Hematopoietic multipotent progenitor cell treated with erythropoietin and hydrocortisone succinate and interleukin-3 and kit ligand, for 6 days (in vitro differentiated cells): ENCODE measurements at places on chromosomes 7 and 10.

DNA sequence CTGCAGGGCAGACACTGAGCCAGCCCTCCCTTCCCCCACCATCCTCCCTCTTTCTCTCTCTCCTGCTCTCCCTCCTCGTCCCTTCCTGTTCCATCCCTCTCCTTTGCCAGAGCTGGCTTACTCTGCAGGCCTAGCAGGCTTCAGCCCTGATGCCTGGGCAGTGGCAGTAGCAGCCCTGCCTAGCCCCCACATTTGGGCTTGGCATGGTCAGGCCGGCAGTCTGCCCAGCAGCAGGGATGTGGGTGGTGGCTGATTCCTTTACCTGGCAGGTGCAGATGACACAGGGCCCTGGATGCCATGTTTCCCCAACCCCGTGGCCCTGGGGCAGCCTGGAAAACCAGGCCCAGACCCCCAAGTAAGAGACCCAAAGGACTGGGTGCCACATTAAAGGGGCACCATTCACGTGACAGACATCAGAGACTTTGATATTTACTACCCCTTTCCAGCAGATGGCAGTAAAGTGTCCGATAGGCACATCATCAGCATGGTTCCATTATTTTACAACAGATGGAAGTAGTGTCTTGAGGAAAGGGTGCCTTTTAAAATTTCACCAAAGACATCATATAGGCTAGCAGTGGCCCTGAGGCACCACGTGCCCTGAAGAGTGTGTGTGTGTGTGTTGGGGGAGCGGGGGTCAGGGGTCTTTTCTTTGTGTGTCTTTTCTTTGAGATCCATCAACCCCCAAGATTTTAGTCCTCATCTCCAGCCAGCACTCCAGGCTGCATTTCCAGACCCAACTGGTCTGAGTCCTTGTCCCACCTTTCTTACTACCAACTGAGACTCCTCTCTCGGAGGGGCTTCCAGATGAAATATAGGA, 5.9 kb downstream of the KCP start:
- peak; percentile 89 for DNase-seq

GRCh38 chr10:125137601-125138438, 22.5 kb downstream of the CTBP2 start:
- no peak for DNase-seq

DNA sequence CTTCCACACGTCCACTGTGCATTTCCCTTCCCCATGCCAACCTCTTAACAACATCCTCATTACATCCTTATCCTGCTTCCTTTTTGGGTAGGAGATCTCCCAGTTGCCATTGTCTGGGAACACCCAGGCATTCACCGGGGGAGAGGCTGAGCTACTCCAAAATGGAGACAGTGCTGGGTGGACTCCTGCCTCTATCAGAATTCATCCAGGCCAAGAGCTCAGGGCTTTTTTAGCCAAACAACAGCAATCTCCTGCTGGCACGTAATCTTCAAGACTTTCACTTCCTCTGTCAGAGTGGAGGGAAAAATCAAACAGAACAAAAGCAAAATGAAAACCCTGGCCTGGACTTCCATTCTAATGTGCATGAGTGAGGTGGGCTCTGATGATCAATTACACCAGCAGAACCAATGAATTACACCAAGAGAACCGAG, 245.0 kb downstream of the PRPF18 start:
- DNase-seq: no peak

DNA sequence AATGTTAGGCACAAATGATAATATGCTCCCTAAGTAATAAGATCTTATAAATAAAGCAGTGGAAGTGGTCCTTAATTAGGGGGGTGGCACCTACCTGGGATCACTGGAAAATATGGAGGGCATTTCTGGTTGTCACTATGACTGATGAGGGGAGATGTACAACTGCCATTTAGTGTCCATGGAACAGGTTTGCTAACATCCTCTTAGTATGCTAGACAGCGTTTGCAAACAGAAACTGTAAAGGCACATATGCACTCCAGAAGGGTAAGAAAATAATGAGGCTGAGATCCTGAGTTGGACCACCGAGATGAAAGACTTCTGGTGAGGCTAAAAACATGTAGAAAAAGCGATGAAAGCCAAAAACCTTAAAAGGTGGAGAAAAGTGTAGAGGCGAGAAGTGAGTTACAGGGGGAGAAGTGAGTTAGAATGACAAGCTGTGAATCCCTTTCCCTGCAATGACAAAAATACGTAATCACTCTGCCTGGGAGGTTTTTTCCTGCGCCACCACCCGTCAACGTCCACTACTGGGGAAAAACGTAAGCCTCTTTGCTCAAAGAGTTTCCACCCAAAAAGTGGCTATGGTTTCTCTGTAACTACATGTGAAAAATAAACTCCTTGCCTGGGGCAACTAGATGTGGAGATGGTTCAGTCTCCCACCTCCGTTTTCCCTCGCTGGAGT, 767 bp downstream of the KRIT1 start:
- peak; percentile 63 for DNase-seq

- DNase-seq: peak; percentile 13
Measured at GRCh38 chr7:118870187-118870586, 645.7 kb downstream of the ANKRD7 start.

GRCh38 chr7:101626758-101627157, 2.3 kb downstream of the MYL10 start:
- no peak for DNase-seq

DNA sequence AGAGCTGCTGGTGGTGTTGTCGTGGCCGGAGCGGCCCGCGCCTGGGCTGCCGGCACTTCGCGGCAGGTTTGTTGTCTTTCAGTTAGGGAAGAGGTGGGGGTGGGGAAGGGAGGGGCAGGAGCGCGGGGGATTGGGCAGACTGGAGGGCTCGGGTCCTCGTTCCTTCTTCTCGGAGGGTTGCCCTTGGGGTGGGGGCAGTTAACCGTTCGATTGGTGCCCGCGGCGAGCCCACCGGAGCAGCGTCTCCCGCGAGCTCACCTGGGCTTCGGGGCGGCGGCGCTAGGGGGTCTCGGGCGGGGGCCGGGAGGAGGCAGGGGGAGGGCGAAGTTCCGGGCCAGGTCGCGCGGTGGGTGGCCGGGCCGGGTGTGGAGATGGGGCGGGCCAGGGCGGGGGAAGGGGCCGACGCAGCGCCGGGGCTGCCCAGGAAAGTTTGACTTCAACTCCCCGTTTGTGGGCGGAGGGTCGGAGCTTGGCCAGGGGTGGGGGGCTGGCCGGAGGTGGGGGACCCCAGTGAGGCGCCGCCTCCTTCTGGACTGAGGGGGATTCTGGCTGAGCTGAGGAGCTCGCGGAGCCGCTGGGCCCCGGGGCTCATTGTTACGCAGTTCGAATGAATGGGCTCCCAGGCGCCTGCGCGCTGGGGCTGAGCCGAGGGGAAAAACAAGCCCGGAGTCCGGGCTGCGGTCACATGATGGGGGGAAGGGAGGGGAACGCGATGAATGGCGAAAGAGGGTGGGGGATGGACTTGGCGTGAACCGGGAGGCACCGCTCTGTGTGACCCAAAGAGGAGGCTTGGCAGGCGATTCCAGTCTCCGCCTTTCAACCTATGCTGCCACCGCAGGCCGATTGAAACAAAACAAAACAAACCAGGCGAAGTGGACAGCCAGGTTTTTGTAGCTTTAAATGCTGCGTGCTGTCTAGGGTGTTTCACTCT, 582 bp downstream of the HBP1 start:
- peak; percentile 99 for DNase-seq

DNA sequence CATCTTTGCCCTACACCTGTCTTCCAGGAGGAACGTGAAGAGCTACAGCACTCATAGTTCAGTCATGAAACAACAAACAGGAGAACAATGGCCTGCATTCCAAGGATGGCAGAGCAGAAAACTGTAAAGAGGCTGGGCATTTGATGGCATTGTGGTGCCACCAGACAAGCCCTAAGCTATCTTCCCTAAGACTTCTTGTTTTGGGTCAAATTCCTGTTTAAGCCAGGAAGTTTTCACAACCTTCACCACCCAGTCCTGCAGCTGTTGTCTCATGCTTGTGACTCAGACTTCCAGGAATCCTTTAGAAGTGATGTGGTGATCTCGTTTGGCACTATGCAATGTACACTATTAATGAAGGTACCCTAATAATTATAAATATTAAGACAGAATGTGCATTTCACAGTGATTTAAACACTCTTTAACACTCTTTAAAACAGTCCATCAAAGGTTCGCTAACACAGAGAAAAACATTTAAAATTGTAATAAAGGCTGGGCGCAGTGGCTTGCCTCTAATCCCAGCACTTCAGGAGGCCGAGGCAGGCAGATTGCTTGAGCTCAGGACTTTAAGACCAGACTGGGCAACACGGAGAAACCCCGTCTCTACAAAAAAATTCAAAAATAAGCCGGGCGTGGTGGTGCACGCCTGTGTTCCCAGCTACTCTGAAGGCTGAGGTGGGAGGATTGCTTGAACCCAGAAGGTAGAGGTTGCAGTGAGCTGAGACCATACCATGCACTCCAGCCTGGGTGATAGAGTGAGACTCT, 2.7 kb upstream of the HERPUD2 start:
- no peak for DNase-seq

GRCh38 chr10:113651898-113652297, 11.9 kb downstream of the NRAP start:
- no peak for DNase-seq

DNA sequence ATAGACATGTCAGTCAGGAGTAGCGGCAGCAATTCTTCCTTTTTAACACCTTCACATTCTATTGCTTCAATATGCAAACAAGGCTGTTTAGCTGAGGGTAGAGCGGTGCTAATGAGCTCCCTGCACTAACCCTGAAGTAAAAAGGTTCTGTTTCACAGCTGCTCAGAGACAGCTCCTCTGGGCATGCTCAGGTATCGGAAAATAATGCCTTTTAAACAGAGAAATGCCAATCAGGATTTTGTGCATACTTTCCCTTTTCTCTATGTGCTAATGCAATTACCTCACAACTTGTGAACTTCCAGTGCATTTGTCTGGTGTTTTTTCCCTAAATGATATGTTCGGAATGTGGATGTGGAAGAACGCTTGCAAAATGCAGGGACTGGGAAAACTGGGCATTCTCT, 307.7 kb upstream of the FZD8 start:
- DNase-seq: no peak

- no peak for DNase-seq
Measured at GRCh38 chr7:135728136-135728669, at the start of gene SLC13A4. TSS of gene SLC13A4 (minus strand) at chr7:135728186. CDS start at chr7:135727496, 690 bp downstream.

DNA sequence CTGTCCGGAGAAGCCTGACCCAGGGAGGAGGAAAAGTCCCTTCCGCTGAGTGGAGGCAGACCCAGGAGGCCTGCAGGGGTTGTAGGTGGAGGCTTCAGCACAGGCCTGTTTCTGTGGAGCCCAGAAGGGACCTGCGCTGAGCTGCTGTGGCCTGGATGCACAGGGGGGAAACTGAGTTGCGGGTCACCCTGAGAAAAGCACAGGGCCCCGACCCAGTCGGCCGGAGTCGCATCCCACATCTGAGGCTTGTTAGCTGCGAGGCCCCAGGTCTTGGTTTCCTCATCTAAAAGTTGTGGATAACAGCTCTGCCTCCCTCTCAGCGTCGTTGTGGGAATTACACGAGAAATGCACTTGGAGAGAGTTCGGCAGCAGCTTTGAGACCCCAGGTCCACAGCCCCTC, 76.4 kb downstream of the GOLGA7B start:
- no peak for DNase-seq

DNA sequence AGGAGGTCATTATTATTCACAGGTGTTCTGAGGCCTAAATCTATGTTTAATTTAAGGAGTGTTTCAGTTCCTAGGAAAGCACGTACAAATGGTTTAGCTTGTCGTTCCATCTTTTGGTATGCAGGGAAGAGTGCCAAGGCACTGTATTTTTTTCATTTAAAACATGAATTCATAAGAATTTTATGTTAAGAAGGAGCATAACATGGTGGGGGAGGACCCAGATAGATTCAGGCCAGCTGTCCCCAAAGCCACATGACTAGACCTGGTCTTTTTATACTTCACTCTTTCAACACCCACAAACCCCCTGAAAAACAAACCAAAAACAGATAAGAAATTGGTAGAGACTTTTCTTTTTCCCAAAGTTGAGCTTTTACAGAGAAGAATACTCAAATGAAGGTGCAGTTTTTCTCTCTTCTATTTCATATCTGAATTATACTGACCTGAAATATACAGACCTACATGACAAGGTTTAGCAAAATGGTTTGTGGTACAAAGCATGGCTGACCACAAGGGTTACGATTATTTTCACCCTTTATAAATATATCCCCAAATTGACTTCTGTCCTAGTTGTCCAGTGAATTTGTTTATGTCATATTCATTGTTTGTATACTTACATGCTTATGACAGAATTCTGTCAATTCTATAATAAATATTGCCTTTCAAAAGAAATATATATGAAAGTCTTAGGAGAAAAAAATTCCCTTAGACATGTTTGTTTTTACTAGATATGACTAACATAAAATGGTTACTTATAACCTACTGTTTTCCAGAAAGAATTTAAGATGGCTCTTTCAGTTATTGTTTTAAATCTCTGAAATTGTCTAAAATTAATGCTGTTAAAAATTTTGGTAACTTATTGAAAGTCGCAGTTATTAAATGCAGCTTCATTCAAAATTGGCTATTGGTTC, 71.3 kb downstream of the AP3M1 start:
- no peak for DNase-seq

GRCh38 chr10:80156216-80156615, 23.7 kb downstream of the PLAC9 start:
- no peak for DNase-seq

- DNase-seq: no peak
Measured at GRCh38 chr7:32273297-32273696, 203.1 kb upstream of the PDE1C start.

DNA sequence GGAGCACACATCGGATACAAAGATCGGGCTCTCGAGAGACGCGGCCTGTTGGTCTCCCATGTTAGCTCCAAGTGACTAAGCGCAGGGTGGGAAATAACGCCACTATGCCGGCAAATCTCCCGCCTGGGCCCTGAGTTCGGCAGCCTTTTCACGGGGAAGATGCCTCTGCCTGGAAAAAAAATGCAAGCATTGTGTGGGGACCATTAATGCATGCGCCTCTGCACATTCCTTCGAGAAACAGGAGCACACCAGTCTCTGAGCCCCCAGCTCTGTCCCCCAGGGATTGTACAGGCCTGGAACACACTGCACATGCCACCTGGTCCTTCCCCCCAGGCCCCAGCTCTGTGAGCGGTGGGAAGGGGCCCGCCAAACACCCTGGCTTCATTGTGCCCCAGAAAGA, 44.1 kb downstream of the FBXW4 start:
- no peak for DNase-seq

DNA sequence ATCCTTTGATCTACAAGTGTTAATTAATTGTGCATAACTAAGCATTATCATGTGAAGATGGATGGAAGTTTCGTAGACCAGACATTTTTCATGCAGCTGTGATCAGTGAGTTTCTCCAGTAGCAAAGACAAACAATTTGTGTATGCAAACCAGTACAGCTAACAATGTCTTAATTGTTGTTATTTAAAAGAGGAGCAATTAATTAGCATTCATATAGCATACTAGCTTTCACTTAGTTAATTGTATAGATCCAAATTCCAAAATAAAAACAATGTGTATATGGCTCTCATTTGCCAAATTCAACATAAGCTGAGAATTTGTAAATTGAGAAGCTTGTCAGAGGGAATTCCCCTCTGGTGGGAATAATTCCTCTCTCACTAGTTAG, 22.6 kb upstream of the PRKCQ start:
- no peak for DNase-seq
